ENCODE measurements at places on chromosomes 1 and 21.

GRCh38 chr1:183537405-183537804 is 52.9 kb downstream of the NCF2 start:
- no peak for DNase-seq

GRCh38 chr1:160821627-160822026 is 25.7 kb downstream of the LY9 start:
- DNase-seq = no peak

GRCh38 chr1:12601700-12602658 is 16.0 kb downstream of the DHRS3 start:
- no peak for DNase-seq

DNA sequence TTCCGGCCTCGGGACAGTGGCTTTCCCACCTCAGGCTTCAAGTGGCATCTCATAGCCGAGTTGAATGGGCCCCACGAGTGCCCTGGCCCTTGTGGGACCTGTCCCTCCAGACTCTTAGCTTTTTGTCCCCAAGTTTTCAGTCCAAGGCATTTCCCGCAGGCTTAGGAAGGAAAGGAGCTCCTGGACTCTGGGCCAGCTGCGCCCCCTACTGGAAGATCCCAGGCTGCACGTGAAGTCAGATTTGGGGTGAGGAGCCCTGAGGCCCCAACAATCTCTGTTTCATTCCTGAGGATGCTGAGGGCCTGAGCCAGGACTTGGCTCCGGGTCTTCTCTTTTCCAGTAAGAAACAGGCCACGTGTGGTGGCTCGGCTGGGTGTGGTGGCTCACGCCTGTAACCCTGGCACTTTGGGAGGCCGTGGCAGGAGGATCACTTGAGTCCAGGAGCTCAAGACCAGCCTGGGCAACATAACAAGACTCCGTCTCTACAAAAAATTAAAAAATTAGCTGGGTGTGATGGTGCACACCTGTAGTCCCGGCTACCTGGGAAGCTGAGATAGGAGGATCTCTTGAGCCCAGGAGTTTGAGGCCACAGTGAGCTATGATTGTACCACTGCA is 67.4 kb downstream of the ARHGEF10L start:
- DNase-seq = no peak

DNA sequence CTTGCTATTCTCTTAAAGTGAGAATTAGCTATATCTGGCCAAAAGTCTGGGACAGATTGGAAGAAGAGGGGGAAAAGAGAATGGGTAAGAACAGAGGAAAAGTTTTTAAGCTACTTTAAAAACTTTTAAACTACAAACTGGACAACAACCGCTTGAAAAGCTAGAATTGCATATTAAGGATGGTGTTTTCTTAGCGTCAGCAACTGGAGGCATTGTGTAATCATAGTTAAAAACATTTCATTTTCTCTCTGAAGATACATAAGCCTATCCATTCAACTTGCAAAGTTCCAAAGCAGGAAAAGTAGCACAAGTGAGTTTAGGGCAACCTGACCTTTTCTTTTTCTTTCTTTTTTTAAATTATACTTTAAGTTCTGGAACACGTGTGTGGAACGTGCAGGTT is 10.9 kb downstream of the PBX1 start:
- DNase-seq = no peak

GRCh38 chr21:44497703-44498126 is 42.3 kb downstream of the KRTAP10-1 start:
- no peak for DNase-seq

GRCh38 chr1:240234485-240235210 is 143.0 kb downstream of the FMN2 start:
- no peak for DNase-seq

DNA sequence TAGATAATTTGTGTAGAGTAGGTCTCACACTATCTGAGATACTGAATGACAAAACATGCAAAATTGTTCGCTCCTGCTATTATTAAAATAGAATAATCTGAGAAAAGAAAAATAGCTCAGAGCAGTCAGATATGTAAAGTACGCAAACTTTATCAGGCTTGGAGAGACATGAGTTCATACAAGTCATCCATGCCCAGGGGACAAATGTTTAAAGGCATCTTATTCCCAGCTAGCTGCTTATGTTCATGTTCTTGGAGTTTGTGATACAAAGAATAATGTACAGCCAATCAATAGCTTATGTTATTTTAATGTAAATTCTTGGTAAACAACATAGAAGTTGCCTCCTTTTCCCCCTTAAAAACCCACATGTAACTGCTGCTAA is 69.4 kb upstream of the USP25 start:
- no peak for DNase-seq

DNA sequence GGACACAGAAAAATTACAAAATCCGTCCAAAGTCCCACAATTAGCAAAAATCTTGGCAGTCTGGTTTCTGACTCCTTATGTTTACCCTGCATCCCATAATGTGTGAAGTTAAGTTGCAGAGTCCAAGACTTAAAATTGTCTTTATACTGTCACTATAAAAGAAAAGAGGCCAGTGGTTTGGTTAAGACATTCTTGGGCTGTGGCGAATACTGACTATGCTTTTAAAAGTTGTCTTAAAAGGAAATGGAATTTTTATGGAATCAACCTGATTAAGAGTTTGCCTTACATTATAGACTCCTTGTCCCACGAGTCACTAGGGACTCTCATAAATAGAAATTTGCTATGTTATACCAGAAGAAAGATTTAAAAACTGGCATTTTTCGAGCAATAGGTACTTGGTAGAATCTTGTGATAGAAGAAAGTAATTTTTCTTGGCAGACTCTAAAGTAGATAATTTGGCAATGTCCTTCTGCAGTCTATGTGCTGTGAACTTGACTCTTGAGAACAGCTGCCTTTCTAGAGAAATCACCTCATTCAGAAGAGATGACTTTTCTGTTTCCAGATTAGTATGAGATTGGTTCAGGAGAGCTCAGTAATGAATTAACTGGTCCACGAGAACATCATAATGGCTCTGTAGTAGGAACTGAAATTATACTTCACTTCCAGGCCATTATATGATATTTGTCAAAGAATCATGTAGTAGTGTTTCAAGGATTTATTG is 31.8 kb downstream of the NTNG1 start:
- no peak for DNase-seq

DNA sequence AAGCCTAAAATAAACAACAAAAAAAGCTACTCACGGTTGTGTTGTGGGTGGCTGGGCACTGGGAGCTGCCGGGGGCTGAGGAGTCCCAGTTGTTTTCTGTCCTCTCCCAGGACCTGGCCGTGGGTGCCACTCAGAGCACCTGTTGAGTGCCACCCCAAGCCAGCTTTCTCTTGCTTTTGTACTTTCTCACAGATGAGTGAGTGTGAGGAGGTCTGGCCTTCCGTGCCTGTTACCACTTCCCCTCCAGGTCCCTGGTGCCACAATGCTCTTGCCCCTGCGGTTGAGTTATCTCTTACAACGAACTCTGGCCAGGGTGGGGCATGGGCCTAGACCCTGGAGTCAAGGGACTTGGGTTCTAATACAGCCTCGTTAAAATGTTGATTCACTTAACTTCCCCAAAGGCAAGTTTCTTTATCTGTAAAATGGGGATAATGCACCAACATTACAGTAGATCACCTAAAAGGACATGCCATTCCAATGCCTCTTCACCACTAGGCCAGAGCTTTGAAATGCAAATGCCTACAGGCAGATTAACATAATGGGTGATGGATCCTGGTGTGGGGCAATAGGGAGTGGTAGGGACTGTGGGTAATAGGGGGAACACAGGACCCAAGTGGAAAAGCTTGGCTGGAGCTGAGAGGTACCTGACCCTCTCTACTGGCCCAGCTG is at the start of gene CNR2:
TSS of gene CNR2 (minus strand) at position 151 of the 669 bp plus-strand sequence. CDS start 37,745 bp downstream, outside the sequence.
- no peak for DNase-seq

DNA sequence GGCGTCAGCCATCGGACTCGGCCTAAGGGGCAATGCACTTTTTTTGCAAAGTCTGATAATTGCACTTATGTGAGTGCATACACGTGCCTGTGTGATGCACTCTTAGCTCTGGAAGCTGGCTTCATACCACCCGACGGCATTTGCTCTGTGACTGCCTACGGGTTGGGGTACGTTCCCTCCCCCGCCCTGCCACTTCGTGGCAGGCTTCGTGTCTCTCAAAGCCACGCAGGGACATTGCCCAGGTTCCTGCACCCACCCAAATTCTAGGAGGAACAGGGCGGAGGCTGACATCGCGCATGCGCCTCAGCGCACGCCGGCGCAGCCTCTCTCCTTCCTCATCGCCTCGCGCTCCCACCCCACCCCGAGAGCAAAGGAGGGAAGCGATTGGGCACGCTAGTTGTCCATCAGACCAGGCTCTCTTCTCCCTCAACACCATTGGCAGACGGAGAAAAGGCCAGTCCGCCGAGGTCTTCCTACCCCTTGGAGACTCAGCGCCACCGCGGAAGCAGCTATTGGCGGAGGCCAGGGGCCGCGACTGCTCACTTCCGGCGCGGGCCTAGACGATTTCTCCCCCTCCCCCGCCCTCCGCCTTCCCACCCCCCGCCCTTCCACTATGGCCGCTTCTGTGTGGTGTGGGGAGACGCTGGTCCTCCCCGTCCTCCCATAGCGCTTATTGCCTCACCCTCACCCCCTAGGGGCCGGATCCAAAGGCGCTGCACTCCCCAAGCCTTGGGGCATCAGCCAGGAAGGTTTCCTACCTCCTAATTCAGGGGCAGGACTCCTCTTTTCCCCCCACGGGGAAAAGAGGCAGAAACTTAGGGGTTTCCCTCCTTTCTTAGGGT is at the start of gene INTS3:
TSS of gene INTS3 (plus strand) at position 588 of the 842 bp plus-strand sequence. CDS start 585 bp downstream, outside the sequence.
- DNase-seq = peak; percentile 100

- DNase-seq = no peak
These were observed 1.9 kb downstream of the TNFRSF18 start for GRCh38 chr1:1204425-1204920.

- no peak for DNase-seq
These were observed 370.4 kb upstream of the PLXNA2 start for GRCh38 chr1:208614610-208615009.

- no peak for DNase-seq
These were observed 593 bp upstream of the CD53 start for GRCh38 chr1:110872366-110872744.

DNA sequence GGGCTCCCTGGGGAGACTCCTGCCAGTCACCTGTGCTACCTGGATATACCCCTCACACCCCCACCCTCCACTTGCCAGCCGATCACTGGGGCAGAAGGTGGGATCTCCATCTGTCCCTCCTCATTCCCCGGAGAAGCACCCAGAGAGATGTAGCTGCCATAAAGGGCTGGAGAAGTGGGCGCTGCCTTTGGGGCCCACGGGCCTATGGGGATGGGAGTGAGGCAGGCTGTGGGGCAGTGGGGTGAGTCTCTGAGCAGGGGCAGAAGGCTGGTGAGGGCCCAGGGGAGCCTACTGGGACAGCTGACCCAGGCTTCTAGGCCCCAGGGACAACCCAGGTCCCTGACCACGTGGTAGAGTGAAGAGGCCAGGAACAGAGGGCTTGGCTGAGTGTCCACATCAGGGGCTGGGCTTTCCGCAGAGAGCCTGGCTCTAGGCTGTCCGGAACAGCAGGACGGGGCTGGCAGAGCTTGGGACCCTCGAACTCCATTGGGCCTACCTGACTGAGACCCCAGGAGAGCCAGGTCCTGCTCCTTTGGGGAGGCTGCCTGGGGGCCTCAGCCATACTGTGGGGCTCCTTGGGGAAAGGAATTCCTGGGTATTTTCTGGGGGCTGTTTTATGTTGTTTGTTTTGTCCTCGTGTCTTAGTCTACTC is 205.9 kb upstream of the VAMP3 start:
- no peak for DNase-seq

DNA sequence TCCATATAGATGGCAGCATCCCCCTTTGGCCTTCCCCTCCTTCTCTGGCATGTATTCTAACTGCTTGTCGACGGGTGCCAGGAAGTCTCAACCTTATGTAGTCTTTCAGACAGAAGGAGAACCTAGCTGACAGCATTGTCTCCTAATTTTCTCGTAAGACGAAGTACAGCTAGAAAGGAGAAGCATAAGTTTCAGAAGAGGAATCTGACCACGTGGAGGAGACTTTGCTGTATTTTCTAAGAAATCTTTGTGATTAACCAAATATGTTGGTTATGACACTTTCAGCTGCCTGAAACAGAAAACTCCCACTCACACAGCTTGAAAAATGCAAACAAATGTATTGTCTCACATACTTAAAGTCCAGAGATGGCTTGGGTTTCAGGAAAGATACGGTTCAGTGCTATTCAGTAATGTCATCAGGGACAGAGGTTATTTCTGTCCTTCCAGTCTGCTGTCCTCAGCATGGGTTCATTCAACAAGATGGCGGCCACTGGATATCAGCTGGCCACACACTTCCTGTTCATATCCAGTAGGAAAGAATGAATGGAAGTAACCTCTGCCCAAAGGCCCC is 109.5 kb upstream of the ZNF648 start:
- no peak for DNase-seq

DNA sequence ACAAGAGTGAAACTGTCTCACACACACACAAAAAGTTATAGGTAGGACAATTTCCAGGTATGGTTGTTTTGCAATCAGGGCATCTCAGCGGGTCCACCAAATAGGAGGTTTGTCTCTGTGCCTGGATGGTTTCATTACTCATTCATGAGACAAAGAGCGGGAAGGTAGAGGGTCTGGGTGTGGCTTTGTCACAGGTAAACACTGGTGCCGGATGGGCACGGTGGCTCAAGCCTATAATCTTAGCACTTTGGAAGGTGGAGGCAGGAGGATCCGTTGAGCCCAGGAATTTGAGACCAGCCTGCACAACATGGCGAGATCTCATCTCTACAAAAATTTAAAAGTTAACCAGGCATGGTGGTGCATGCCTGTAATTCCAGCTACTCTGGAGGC is 16.3 kb upstream of the ERVH48-1 start:
- no peak for DNase-seq
